ENCODE measurements at places on chromosomes 1 and 21.
A peak's percentile ranks its signal among the peaks of the same experiment; 100 is the strongest.

DNA sequence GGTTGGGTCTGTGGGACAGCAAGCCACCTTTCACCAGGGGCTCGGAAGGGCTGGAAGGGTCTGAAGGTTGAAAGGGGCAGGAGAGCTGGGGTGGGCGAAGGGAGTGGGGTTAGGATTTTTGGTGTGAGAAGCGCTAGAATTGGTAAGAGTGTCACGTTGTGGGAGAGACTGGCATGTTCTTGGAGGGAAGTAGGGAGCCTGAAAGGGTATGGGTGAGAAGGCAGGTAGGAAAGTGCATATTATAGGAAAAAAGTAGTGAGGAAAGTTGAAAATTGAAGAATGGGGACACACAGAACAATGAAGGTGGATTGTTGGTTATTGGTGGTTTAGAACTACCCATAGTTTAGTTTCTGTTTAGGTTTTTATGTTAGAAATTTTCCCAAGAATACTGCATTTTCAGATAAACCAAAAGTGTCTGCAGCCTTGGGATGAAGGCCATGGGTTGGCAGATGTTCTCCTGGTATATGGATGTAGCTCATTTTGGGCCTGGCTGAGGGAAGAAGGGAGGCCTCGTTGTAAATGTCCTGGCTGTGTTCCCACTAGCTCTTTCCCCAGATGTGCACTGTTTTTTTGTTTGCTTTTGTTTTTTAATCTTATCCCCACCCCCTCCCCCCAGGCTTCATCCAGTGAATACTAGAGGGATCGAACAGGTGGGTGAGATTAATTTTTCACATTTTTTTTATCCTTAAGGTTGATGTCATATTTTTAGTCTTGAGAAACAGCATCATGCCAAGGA is 1.2 kb downstream of the LRRC42 start:
- DNase-seq: no peak

DNA sequence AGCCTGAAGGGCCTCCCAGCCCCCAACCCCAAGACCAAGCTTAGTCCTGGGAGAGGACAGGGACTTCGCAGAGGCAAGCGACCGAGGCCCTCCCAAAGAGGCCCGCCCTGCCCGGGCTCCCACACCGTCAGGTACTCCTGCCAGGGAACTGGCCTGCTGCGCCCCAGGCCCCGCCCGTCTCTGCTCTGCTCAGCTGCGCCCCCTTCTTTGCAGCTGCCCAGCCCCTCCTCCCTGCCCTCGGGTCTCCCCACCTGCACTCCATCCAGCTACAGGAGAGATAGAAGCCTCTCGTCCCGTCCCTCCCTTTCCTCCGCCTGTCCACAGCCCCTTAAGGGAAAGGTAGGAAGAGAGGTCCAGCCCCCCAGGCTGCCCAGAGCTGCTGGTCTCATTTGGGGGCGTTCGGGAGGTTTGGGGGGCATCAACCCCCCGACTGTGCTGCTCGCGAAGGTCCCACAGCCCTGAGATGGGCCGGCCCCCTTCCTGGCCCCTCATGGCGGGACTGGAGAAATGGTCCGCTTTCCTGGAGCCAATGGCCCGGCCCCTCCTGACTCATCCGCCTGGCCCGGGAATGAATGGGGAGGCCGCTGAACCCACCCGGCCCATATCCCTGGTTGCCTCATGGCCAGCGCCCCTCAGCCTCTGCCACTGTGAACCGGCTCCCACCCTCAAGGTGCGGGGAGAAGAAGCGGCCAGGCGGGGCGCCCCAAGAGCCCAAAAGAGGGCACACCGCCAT is 21.9 kb upstream of the ARF1 start:
- no peak for DNase-seq

- no peak for DNase-seq
These were observed 6.8 kb upstream of the KIF17 start for GRCh38 chr1:20724364-20725188.

DNA sequence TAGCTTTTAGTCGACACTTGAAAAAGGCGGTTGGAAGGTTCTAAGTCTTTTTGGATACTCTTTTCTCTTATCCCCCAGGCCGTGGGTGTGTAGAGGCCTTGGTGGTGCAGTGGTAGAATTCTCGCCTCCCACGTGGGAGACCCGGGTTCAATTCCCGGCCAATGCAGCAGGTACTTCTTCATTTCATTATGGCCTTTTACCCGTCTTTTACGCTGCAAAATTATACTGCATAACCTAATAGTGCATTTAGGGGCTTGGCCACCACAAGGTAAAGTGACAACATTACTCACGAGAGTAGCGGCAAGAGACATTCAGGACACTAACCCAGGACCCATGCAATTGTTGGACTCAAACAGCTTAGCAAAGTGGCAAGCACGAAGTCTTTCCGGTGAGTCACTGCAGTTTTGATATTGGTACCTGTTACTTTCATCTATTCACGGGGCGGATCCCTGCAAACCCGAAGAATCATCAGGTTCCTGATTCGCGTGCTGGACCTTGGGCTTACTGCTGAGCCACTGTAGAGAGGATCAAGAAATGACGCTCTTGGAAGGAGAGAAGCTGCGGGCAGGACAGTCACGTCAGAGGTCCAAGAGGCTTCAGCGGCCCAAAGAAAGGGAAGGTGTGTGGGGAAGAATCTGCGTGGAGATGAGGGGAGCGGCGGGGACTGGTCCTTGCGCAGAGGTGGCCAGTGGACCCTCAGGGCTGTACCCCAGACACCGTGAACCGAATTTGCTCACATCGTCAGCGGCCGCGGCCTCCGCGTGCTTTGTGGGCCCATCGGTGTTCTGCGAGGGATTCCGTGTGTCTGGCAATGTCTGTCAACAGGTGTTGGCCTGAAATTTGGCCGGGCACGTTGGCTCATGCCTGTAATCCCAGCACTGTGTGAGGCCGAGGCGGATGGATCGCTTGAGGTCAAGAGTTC is 12.9 kb upstream of the RNU1-4 start:
- no peak for DNase-seq

DNA sequence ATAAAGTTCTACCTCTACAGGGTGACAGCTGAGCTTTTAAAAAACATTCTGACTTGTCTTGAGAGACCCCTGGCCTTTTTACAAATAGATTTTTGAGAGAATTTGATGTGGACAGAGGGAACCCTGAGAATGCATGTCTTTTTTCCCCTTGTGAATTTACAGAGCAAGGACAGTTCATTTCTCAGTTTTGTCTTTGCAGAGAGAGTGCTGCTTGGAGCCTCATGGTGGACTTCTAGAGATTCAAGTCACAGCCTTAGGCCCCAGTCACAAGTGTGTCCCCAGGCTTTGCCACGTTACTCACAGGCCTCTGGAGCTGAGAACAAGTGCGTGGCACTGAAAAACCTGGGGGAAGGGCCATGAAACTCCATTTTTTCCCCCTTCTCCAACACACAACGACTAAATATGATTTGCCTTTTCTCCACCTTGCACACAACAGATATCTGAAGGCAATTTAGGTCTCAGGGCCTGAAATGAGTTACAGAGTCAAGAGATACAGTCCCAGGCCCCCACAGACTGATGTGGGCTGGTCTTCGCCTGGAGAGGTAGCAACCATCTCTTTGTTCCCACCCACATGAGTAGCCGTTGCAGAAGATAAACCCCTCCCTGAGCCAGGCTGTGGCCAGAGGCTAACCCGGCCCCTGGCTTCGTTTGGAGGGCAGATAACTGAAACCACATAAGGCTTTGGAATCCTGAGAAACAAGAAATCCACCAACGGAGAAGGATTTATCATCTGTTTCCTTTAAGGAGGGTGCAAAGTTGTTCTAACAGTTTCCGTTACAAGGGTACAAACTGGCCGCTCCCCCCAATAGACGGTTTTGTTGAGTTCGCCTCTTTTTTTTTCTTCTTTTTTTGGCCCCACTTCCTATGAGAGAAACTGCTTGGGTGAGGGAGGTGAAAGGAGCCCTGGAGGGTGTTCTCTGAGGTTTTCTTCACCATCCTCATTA is 1.0 kb upstream of the PIGV start:
- peak; percentile 16 for DNase-seq

DNA sequence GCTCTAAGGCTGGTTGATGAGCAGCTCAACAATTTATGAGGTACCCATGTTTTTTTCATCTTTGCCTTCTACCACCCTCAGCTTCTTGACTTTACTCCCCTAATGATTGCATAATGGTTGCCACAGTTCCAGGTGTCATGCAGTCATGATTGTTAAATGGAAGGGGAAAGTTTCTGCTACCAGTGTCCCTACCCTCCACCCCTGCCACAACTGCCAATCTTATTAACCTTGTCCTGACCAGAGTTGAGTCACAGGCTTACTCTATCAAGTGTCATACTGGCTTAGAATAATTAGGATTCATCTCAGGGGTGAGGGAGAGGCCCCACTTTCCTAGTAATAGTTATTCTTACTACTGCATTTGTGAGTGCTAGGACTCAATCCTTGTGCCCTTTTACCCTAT is 7.9 kb upstream of the FUBP1 start:
- no peak for DNase-seq
